ENCODE measurements at places on chromosomes 4 and X.
A peak's percentile ranks its signal among the peaks of the same experiment; 100 is the strongest.

DNA sequence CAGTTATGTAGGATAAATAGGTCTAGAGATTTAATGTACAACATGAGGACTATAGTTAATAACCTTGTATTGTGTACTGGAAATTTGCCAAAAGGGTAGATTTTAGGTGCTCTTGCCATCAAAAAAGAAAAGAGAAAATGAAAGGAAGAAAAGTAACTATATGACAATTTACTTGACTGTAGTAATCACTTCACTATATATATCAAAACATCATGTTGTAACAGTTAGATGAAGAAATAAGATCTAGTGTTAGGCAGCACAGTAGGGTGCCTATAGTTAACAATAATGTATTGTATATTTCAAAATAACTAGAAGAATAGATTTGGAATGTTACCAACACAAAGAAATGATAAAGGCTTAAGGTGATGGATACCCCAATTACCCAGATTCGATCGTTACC lies 35.9 kb upstream of the AP1S2 start:
- DNase-seq: no peak

GRCh38 chr4:124067046-124067445 lies 645.5 kb downstream of the ANKRD50 start:
- no peak for DNase-seq

GRCh38 chr4:134328741-134329140 lies 127.2 kb upstream of the PABPC4L start:
- DNase-seq: no peak

DNA sequence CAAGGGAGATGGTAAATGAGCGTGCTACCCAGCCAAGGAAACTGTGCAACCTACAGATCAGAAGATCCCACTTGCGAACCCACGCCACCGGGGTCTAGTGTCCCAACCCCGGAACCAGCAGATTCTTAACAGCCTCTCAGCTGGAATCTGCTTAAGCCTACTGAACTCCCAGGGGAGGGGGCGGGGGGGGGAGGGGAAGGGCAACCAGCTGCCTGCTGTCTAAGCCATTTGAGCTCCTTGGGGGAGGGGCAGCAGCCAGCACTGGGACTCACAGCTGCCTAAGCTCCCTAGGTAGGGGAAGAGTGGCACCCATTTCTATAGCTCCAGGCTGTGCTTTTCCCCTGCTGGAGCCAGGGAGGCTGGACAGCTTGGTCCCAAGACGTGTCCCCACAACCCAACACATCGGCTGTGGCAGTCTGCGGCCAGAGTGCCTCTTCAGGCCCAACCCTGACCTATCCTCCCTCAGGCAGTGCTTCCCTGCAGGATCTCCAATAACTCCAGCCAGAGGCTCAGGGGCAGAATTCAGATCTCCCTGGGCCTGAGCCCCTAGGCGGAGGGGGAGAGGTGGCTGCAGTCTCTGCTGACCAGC lies 289.2 kb downstream of the LDB2 start:
- no peak for DNase-seq

GRCh38 chrX:114581528-114582263 lies 2.2 kb upstream of the HTR2C start:
- DNase-seq: no peak

DNA sequence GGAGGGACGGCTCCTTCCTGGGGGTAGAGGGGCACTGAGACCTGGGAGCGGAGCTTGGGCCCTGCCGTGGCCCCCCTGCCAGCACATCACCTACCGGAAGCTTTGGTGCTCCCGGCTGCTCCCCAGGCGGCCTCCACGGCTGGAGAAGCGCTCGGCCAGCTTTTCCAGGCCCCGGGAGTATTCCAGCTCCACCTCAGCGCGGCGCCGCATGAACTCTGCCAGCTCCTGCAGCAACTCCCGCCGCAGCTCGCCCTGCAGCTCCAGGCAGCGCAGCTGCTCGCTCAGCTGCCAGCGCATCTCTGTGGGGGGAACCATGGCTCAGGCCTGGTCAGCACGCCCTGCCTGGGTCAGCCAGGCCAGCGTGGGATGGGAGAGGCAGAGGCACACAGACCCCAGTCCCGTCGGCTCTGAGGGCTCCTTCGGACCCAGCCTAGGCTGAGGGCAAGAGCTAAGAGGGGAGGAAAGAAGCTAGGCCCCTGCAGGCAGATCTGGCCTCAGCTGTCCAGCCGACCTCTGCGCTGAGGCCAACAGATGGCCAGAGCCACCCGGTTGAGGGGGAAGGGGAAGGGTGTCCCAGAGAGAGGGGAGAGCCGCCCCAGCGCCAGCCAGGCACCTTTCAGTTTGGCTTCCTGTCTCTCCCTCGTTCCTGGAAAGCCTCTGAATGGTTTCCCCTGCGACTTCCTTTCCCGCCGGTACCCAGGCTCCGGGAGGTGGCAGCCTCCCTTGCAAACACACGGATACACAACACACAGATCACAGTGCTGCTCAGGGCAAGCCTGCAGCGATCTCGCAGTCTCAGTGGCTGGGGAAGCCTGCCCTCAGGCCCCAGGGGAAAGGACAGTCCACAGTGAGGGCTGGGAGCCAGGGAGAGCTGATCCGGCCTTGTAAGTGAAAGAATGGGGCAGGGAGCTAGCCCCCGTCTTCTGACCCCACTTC lies 4.3 kb downstream of the ARHGAP4 start:
- no peak for DNase-seq

- no peak for DNase-seq
Observed at GRCh38 chr4:1208970-1209704, 36.8 kb upstream of the SPON2 start.

DNA sequence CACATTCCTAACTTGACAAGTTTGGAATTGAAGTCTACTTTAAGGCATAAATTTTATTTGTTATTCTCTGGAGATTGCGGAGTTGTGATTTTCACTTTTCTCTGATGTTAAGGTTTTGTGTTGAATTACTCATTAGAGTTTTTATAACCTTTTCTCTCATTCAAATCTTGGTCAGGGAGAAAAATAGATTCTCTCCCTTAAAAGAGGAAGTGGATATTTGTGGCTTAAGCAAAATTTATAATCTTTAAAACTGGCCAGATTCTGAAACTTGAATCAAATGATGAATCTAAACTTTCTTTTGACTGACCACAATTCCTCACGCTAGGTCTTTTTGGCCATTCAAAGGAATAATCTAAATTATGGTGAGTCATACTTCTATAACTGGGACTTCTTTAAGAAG lies 361.4 kb downstream of the TEX13C start:
- DNase-seq: no peak

GRCh38 chrX:11629593-11630211 lies 36.0 kb downstream of the ARHGAP6 start:
- no peak for DNase-seq

GRCh38 chr4:112099701-112100297 lies 45.5 kb upstream of the FAM241A start:
- DNase-seq: no peak

GRCh38 chr4:79759793-79760192 lies 313.2 kb downstream of the ANTXR2 start:
- DNase-seq: no peak

- no peak for DNase-seq
Observed at GRCh38 chr4:140070366-140070765, 83.6 kb downstream of the MAML3 start.

- DNase-seq: peak; percentile 30
Observed at GRCh38 chr4:2261110-2261852, 628 bp downstream of the MXD4 start.

DNA sequence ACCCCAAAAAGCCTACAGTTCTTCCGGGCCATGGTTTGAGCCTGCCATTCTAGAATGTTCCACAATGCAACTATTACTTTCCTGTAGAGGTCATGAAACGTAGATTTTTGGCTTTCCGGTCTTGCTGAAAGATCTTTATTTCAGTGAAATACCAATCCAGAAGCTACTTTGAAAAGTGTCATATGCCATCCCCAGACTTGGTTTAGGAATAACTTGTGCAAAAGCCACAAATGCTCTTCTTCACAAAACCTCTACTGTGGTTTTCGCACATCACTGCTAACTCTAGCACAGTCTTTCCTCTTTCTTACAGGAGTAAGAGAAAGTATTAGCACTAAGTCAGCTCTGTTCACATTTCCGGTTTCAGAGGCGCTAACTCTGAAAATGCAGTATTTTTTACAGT lies 12.7 kb upstream of the CD40LG start:
- DNase-seq: no peak

- DNase-seq: no peak
Observed at GRCh38 chrX:130756233-130756632, 146.8 kb downstream of the ENOX2 start.

DNA sequence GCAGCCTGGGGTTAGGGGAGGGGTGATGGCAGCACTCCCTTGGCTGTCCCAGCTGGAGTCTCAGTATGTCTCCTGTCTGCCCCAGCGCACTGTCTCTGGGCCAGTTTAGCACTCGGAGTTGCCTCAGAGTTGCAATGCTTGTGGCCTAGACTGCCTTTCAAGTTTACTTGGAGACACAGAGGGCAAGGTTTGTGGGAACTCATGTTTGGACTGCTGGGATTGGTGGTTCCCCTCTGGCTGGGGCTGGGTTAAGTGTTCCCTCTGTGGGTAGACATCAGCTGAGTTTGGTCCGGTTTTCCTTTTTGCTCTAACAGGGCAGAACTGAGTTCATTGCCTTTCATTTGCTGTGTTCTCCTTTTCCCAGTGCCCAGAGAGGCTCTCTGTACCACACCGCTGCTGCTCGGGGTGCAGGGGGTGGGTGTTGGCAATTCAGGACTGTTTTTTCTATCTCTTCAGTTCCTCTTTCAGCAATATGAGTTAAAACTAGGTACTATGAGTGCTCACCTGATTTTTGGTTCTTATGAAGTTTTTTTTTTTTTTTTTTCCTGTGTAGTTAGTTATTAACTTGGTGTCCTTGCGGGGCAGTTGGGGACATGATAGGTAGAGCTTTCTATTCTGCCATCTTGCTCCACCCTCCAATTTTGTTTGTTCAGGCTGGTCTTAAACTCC lies 17.2 kb downstream of the RAB33B start:
- DNase-seq: no peak

GRCh38 chr4:154452798-154453346 lies 38.7 kb downstream of the DCHS2 start:
- DNase-seq: no peak

- peak; percentile 6 for DNase-seq
Observed at GRCh38 chrX:48540028-48540375, 488 bp downstream of the TBC1D25 start.

DNA sequence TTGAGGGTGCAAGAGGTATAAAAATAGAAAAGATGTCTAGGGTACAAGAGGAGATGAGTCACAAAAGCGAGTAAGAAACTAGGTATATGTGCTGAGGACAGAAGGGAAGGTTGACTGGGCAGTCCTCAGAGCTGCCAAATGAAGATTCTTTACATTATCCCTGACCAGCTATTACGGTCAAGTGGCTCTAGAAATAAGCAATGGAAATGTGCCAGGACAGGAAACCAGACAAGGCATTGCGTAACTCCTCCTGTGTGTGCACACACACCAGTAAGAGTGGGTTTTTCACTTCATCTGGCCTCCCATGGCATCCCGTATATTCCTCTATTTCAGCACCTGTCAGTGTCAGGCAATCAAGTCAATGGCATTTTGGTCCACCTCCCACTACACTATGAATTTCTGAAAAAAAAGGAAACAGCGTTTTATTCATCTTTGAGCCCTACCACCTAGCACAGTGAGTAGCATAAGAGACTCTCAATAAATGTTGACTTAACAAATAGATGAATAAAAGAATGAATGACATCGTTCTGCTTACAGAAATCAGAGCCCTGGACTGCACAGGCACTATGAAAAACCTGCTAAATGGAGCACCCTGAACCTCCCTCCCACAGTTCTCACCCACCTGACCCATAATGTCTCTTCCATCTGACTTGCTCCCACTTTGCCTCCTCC lies 62.6 kb upstream of the KLF3 start:
- DNase-seq: no peak

DNA sequence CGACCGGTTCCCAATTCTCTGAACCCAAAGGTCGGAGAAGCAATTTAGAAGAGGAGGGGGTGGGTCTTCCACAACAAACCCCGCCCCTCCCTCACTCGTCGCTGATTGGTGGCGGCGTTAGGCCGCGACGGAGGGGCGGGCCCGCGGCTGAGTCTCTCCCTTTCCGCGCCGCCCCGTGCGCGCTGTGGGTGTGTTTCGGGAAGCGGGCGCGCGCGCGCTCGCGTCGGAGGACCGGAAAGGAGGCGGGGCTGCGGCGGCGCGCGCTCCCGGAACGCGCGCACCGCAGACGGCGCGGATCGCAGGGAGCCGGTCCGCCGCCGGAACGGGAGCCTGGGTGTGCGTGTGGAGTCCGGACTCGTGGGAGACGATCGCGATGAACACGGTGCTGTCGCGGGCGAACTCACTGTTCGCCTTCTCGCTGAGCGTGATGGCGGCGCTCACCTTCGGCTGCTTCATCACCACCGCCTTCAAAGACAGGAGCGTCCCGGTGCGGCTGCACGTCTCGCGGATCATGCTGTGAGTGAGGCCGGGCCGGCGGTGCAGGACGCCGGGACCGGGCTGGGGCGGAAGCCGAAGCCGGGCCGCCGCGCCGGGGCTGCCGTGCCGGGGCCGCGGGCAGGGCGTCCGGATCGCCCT lies at the start of gene SPCS3:
Gene SPCS3, plus strand, starts transcription at position 263 of the 636 bp plus-strand sequence. Its CDS starts 111 bp downstream, at position 374.
- peak; percentile 89 for DNase-seq

GRCh38 chrX:108307132-108308085 lies 130.8 kb downstream of the COL4A6 start:
- DNase-seq: no peak

- DNase-seq: no peak
Observed at GRCh38 chr4:3233391-3234071, 15.4 kb upstream of the MSANTD1 start.

GRCh38 chr4:82918091-82918490 lies 17.6 kb downstream of the THAP9 start:
- no peak for DNase-seq

DNA sequence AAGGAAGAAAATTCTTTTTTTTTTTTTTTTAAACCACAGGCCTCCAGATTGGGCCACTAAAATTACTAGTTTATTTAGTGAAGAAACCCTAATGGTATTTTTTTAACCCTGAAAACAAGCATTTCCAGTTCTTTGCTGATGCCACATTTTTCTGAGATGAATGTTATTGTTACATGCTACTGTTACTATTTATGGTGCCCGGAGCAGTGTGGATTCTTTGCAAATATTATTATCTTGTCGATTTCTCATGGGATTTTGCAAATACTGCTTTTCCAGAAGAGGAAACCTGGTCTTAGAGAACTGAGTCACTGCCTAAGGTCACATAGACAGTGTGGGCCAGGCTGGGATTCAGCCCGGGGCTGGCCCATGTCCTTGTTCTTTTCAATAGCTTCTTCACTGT lies 8.7 kb upstream of the ALAS2 start:
- DNase-seq: no peak

GRCh38 chrX:47217121-47217851 lies 1.2 kb upstream of the CDK16 start:
- DNase-seq: no peak

DNA sequence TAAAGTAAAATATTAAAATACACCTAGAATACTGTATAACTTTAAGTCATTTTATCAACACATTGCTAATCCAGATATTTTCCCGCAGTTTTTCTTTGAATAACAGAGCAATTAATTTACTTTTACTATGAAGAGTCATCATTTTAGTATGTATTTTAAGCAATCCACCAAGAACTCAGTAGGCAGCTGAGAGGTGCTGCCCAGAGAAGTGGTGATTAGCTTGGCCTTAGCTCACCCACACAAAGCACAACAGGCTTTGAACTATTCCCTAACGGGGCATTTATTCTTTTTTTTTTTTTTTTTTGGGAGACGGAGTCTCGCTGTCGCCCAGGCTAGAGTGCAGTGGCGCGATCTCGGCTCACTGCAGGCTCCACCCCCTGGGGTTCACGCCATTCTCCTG lies 74.4 kb downstream of the CD38 start:
- DNase-seq: no peak

GRCh38 chr4:149113804-149114430 lies 671.7 kb upstream of the NR3C2 start:
- DNase-seq: no peak

Measured in stimulated activated CD8-positive, alpha-beta memory T cell treated with anti-CD3 and anti-CD28 coated beads, Interleukin-15, amount 100 ng/mL, for 24 hours (primary cell).